AG04450 (cell line): ENCODE measurements at places on chromosomes 3 and 15. TPM values are rescaled to one million over a fixed set of nuclear protein-coding genes. Genes with fewer than 3 reads are reported as not detected.

GRCh38 chr3:176978441-176978840 lies 218.8 kb downstream of the TBL1XR1 start:
- DNase-seq = no peak

GRCh38 chr3:29099775-29100174 lies 181.1 kb upstream of the RBMS3 start:
- no peak for DNase-seq

GRCh38 chr3:66487465-66487864 lies 13.4 kb downstream of the LRIG1 start:
- DNase-seq = no peak

DNA sequence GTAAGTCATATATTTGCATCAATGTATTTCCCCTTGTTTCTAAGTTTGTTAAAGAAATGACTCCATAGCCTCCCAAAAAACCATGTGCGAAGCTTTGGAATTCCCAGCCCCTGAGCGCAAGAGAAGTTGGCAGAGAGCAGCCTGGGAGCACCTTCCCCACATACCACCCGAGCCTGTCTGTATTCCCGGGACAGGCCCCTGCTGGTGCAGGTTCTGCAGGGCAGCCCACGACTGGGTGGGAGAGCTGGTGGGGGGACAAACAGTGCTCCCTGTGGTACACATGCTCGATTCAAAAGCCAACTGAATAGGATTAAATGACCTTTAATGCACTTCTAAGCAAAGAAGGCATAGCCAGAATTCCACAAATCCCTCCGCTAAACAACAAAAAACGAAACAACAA lies 74.6 kb upstream of the SNRPA1 start:
- no peak for DNase-seq

Gene CCR2
- polyA plus RNA-seq = not detected in 2 replicates

Gene SERINC4
- polyA plus RNA-seq = 0.05 TPM in 1 of 2 replicates, not detected in the other
